ENCODE measurements at places on chromosomes 7 and 10.

GRCh38 chr7:66542528-66543269, 86.0 kb upstream of the KCTD7 start:
- DNase-seq, result no peak

GRCh38 chr10:91613411-91614187, 19.3 kb downstream of the PPP1R3C start:
- no peak for DNase-seq

DNA sequence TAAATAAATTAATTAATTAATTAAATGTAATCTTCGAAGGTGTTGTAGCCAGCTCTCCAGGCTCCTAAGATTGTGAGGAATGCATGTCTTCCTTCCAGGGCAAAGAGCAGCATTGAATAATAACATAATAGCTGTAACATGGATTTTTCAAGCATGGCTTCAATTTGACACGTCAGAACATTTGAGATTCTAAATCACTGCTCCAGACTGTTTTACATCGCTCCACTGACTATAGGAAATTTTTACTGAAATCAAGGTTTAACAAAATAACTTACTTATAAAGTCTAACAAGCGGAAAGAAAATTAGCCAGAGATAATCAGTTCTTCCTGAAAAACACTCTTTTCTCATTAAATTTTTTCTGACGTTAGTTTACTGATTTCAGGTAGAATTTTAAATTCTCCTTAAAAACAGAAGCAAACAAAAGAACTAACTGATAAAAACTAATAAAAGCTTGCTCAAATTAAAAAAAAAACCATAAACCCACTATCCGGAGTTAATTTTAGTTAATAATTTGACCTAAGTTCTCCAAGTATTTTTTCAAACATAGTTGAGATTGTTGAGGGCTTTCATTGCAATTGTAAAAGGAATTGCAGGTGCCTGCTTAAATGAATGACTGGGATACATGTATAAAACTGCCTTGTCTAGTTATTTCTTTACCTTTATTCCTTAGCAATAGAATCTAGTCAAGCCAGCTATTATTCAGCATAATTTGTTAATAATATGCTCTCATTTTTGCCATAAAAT, 51.2 kb upstream of the SGCE start:
- no peak for DNase-seq

DNA sequence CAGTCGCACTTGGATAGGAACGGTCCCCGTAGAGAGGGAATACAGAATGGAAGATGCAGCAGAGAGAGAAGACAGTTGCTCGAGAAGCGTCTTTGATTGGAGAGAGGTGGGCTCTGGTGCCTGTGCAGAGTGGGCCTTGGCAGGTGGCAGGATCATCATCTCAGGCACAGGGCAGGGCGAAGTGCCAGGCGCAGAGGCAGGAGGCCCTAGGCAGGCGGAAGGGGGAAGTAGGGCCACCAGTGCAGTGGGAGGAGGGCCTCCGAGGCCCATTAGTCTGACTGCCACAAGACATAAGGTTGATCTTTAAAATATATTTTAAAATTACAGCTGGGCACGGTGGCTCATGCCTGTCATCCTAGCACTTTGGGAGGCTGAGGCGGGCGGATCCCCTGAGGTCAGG, 10.1 kb downstream of the CARD11 start:
- no peak for DNase-seq

DNA sequence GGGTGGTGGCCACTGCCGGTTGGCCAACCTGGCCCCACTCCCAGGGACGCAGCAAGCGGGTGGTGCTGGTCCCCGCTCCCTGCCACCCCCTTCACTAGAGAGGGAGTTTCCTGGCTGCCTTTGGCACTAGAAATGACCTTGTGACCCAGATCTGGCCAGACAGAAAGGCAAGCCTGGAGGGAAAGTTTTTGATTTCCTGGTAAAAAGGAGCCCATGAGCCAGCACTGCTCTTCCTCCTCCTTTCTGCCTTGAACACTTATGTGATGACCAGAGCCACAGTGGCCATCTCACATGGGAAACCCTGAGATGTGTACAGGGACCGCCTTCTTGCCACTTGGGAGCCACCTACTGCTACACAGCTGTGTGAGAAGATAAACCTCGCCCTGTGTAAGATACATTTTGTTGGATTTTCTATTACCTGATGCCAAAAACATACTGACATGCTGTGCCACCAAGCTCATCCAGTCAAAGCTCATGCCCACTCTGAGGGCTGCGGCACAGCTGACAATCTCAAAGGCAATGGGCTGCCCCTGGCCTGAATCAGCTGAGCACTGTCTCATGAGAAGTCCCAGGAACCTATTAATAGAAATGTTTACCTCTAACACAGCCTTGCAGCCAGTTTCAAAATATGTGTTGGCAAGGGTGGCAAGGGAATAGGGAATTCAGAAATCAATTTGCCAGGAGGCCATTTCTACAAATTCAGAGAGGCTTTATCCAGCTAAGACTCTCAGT, 94.0 kb downstream of the CYTH3 start:
- no peak for DNase-seq

DNA sequence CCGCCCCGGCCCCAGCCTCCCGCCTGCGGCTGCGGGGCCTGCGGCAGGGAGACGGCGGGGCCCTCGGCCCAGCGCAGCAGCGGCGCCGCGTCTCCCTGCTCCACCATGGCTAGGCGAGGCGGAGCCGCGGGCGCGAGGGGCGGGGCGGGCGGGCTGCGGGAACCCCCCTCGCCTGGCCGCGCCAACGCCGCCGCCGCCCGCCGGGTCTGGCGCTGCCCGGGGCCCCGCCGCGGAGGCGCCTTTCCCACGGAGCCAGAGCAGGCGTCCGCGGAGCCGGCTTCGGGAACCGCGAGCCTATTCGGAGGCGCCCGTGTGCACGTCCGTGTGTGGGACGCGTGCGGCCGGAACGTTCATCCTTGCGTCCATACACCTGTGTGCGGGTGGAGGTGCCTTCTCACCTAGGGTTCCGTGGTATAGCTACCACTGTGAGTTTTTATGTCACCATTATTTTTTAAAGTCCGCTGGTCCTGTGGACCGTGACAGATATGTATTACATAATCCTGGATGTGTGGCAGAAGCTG, at the start of gene DENND11:
Gene DENND11, minus strand, starts transcription at position 120 of the 521 bp plus-strand sequence. Its CDS starts 13 bp downstream, at position 107.
- DNase-seq, result no peak

DNA sequence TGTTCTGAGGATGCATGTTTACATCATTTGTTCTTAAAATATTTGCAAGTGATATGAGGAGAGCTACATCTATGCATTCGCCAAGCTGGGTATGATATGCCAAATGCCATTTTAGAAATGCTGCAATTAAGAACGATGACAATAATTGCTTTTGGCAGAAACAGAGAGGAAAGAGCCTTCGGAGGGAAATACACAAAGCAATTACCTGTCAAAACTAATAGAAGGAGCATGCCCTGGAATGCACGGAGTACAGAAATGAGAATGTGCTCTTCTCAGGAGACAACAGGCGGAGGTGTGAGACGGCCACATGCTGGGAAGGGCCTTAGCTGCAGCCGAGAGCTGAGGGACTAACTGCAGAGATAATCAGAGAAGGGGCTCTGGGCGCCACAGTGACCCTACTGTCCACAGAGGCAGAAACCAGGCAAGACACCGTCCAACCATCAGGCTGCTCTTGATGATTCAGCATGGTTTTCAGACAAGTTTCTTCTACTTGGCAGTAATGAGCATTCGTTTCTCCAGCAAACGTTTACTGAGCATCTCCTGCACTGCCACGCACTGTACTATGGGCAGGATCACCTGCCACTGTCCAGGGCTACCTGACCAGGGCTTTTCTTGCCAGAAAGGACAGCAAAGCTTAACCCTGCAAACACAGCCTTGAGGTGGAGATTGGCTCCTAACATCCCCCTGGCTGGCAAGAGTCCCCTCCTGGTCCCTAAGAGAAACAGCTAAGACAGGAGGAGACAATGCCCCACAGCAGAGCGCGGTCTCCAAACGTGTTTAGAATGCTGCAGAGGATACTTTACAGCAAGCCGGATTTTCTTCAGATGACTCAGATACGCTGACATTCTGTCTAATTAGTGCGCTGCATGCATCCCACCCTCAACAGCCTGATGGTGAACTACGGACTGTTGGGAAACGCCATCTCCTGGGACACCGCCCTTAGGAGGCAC, 18.1 kb downstream of the VIPR2 start:
- no peak for DNase-seq

DNA sequence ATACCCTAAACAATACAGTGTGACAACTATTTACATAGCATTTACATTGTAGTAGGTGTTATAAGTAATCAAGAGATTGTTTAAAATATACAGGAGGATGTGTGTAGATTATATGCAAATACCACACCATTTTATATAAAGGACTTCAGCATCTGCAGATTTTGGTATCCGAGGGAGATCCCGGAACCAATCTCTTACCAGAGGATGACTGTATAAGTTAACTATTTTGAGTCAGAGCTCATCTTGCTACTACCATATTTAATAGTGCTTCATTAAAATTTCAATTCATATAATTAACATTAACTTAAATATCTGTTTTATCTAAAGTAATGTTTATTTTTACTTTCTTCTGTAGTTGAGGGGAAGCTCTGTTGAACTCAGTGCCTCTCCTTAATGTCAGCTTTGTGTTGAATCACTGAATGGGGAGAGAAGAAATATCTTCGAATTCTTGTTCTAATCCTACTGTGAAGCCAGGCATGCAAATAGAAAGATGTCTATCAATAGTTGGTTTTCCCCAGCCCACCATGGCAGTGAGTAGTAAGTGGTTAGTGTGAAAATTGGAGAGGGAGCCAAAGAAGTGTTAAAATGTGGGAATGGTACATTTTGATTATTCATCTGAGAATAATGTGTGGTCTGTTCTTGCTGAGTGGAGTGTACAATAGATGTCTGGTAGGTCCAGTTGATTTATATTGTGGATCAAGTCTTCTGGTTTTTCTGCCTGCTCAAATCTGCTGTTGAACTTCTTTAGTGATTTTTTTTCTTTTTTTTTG, 90.1 kb upstream of the CYP26C1 start:
- no peak for DNase-seq

DNA sequence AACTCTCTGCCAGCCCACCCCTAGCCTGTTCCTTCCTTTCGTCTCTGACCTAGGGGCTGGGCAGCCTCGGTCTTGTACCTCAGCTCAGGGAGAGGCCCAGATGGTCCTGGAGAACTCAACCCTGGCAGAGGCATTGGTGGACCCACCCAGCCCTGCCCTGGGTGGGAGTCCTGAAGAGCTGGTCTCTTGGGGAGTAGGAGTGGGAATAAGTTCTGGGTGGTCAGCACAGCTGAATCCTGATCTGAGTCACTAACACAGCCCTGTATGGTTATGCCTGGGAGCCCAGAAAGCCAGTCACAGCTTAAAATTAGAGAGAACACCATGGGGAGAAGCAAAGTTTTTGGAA, 84.0 kb downstream of the SORBS1 start:
- DNase-seq, result no peak

GRCh38 chr7:69109246-69109645, 489.0 kb upstream of the AUTS2 start:
- DNase-seq, result no peak

DNA sequence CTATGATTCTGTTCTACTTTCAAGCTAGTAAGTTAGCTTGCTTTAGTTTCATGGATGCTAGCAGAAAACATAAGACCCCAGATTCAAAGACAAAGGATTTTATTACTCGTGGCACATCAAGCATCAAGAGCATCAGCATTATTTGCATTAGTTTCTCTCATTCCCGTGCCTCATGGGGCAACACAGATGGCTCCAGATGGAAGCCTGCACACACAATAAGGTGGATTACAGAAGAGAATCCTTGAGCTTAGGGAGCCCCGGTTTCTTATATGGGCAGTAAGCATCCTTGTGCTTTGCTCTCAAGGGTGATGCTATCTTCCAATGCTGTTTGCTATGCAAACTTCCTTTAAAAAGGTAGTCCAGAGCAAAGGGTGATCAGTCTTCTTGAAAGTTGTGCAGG, 10.7 kb upstream of the CAPZA2 start:
- no peak for DNase-seq

DNA sequence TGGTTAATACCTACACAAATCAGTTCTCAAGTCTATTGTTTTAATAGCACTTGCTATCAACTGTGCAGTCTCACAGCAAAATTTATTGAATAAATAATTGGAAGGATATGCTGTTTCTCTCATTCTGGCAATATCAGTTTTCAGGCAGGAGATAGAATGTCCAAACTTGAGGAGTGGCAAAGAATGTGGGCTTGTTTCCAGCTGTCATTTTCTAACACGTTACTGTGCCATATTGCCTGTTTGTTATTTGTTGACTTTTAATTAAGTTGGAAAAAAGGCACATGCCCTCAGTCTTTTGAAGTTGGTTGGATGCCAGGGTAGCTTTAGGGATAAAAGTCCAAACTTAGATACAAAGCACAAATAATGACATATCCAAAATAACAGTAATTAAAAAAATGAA, 52.2 kb downstream of the MAGI2 start:
- DNase-seq, result no peak

DNA sequence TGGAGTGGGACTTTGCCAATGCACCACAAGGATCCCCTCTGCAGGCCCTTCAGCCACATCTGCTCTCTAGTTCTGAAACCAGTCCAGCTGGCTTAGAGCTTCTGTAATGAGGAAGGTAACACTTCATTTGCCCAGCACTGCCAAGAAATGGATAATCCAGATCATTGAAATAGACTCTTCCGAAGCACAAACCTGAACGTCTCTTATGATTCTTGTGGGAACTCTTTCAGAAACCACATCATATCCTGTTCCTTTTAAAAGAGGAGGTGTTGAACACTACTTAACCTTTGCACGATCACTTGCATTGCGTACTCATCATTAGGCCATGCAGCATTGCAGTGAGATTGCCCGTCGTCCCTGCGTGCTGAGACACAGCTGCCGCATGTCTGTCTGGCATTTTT, 25.8 kb upstream of the PLPP4 start:
- DNase-seq, result no peak

GRCh38 chr7:142001163-142001874, 5.6 kb downstream of the MGAM start:
- no peak for DNase-seq

GRCh38 chr7:86485827-86486226, 157.9 kb upstream of the GRM3 start:
- DNase-seq, result no peak

DNA sequence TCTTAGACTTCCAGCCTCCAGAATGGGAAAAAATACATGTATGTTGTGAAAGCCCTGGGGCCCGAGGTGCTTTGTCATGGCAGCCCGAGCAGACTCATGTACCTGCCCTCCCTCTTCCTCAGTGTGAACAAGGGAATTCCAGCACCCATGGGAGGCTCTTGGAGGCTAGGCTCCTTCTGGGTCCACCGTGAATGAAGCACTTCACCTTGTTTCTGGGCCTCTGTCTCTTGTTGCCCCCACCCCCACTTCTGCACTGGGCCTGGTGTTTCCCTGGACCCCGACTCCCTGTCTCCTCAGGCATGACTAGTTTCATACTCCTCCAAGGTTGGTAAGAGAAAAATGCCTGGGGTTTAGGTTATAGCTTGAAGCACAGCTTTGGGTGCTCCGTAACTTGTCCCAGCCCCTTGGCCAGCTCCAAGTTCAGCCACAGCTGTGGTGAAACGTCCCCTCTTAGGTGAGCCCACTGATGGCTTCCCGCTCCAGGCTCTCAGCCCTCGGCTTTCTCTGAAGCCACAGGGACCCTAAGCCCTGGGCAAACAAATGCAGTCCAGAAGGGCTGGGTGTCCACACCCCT, 30.2 kb upstream of the ARHGAP22 start:
- DNase-seq, result no peak

All from NCI-H1436 treated with DMSO at 0.1 percent for 48 hours (cell line).